ENCODE measurements at places on chromosomes 1 and 21. TPM values are rescaled to one million over a fixed set of nuclear protein-coding genes. Genes with fewer than 3 reads are reported as not detected.

MYOG gene
- total RNA-seq: not detected

OR6P1 gene
- not detected for total RNA-seq

DNA sequence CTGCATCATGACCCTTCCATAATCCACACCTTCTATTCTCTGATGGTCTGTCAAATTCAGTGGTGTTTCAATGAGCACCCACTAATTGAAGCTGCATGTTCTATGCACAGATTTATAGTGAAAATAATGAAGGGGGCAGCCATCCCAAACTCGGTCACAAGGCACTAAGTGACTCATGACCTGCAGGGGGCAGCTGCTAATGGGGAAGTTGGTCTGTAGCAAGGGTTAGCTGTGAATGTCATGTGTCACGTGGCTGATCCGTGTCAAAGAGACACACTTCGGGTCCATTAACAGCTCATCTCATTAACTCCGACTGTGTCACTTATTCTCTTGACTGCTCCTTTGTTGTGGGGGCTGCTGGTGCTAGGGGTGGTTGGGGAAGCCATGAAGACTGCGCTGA is 306.6 kb downstream of the PCP4 start:
- no peaks in the 10 kb centered on the region for H3K4me1 ChIP-seq
- no peak overlapping the region for H3K4me3 ChIP-seq
- H3K27me3 ChIP-seq: no peaks in the 10 kb centered on the region
- H3K36me3 ChIP-seq: no peaks in the 10 kb centered on the region
- H3K27ac ChIP-seq: no peak overlapping the region

CNIH3 gene
- total RNA-seq: 1.1 TPM

DNA sequence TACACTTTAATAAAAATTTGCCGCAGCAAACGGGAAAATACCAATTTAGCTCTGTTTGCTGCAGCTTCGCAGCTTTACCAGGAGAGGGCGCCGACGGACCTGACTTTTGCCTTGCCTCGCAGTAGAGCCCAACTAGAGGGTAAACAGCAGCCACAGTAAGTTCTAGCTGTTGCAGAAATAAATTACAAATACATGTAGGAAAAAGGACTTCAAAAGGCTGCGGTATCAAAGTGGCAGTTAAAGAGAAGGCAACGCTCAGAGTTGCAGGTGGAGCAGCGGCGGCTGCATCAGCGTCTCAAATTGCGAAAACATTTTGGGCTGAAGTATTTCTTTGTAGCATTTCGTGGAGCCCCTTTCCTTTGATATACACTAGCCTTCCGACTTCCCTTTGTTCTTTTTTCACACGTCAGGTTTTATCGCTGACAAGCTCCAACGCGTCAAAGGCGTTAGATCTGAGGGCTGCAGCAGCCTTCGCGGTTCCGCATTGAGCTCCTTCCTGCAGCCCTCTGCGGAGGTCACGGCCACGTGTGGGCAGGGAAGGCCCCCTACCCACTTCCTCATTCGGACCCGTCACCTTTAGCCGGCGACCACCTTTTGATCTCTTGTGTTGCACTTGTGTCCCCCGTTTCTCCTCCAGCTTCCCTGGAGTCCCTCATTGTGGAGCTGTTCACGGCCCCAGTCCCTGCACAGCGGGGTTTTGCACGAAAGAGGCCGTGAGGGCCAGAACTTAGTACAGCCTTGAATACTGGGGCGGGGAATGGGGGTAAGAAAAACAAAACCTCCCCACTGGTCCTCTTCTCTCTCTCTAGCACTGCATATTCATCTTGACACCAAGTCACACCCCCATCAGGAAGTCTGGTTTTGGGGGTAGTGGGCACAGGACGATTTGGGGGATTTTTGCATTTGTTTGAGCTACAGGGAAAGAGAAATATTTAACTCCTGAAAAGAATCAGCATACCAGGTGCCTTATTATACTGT is 72.8 kb downstream of the S1PR1 start:
- DNase-seq: peak; percentile 80
- H3K27me3 ChIP-seq: peaks cover 16% of the 10 kb centered on the region
- H3K36me3 ChIP-seq: no peaks in the 10 kb centered on the region
- H3K4me1 ChIP-seq: peaks cover 51% of the 10 kb centered on the region
- peak overlapping the region; percentile 90 for H3K27ac ChIP-seq
- H3K4me3 ChIP-seq: peak overlapping the region; percentile 73

LCA5L gene
- total RNA-seq: not detected

GRCh38 chr1:93804412-93804811 is 74.6 kb downstream of the DNTTIP2 start:
- no peak for DNase-seq
- peaks cover 5% of the 10 kb centered on the region for H3K36me3 ChIP-seq
- no peaks in the 10 kb centered on the region for H3K4me1 ChIP-seq
- peaks cover 5% of the 10 kb centered on the region for H3K27me3 ChIP-seq
- no peak overlapping the region for H3K27ac ChIP-seq

MTMR11 gene
- total RNA-seq: 2.9 TPM

- no peaks in the 10 kb centered on the region for H3K4me1 ChIP-seq
- H3K36me3 ChIP-seq: peaks cover 6% of the 10 kb centered on the region
- H3K27ac ChIP-seq: no peak overlapping the region
- no peak overlapping the region for H3K4me3 ChIP-seq
- H3K27me3 ChIP-seq: peaks cover 19% of the 10 kb centered on the region
Measured at GRCh38 chr21:43204638-43205037, 35.8 kb downstream of the CRYAA start.

ZNF670 gene
- 1.0 TPM for total RNA-seq

KCNJ9 gene
- total RNA-seq: not detected

OLIG2 gene
- not detected for total RNA-seq

NBPF4 gene
- total RNA-seq: not detected

GRCh38 chr1:84264961-84265360 is 36.5 kb upstream of the SAMD13 start:
- DNase-seq: no peak
- no peaks in the 10 kb centered on the region for H3K27me3 ChIP-seq
- H3K4me3 ChIP-seq: no peak overlapping the region
- H3K27ac ChIP-seq: no peak overlapping the region
- peaks cover 2% of the 10 kb centered on the region for H3K36me3 ChIP-seq

DNA sequence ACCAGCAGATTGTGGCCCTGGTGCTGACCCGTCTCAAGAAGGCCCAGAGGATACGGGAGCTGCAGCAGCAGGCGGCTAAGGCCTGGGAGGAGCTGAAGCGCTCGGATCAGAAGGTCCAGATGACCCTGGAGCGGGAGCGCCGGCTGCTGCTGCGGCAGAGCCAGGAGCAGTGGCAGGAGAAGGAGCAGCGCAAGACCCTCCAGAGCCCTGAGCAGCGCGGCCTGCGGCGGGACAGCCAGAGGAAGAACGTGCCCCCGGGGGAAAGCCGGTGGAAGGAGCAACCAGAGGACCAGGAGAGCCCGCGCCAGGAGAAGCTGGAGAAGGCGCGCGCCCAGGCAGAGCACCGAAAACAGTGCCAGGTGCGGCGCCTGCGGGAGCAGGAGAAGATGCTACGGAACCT is 1.0 kb downstream of the CCDC185 start:
- H3K4me3 ChIP-seq: no peak overlapping the region
- no peak for DNase-seq
- no peak overlapping the region for H3K27ac ChIP-seq
